Esophagus squamous epithelium (tissue), 5 donors: ENCODE measurements at places on chromosomes 6 and 20.
A peak's percentile ranks its signal among the peaks of the same experiment; 100 is the strongest.

GRCh38 chr6:73579851-73580246 is 59.0 kb upstream of the EEF1A1 start:
- DNase-seq: no peak

- DNase-seq: no peak
Observed at GRCh38 chr6:27532820-27533538, 60.1 kb upstream of the ZNF184 start.

GRCh38 chr6:108793516-108794251 is 54.5 kb upstream of the ARMC2 start:
- DNase-seq: no peak

GRCh38 chr20:59082981-59083380 is 40.4 kb upstream of the PRELID3B start:
- no peak for DNase-seq

- no peak for DNase-seq
Observed at GRCh38 chr6:56604186-56604585, 38.5 kb downstream of the DST start.

DNA sequence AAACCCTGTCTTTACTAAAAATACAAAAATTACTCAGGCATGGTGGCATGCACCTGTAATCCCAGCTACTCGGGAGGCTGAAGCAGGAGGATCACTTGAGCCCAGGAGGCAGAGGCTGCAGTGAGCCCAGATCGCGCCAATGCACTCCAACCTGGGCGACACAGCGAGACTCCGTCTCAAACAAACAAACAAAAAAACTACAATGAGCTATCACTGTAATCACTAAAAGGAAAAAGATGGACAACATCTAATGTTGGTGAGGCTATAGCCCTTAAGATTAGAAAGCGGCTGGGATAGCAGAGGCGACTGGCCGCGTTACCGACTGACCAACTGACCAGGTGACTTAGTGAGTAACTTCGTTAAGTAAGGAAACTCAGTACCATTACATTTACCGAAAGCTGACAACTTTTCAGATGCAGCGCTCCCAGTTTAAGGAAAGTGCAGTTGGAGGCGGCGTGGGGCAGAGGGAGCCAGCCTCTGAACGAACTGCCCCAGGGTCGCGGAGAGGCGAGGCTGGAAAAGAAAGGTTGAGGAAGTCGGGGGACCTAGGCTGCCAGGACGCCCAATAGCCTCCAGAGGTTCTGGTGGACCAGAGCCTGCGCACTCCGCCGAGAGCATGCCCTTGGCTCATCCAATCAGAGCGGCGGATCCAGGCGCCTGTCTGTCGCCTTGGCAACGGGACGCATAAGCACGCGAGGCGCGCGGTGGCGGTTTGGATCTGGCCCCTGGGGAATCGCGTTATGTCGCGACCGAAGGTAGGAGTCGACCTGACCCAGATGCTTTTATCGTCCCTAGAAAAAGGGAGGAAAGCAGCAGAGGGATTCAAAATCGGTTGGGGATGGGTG is 8.9 kb downstream of the TTLL9 start:
- peak; percentile 73 for DNase-seq

- DNase-seq: no peak
Observed at GRCh38 chr20:47361057-47361915, 4.8 kb upstream of the ZMYND8 start.

DNA sequence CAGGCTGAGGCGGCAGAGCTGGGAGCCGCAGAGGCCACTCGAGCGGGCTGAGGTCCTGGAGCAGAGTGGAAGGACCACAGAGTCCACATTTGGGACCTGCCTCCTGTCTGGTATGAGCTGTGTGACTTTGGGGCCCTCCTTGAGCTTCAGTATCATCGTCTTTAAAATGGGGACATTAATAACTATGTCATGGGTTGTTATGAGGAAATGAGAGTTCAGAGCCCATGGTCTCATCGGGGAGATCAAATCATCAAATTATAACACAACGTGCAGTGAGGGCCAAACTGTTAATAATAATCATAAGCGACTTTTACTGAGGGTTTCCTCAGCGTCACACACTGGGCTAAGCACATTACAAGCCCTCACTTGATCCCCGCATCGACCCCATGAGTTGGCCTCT is 49.9 kb upstream of the CCDC167 start:
- no peak for DNase-seq

DNA sequence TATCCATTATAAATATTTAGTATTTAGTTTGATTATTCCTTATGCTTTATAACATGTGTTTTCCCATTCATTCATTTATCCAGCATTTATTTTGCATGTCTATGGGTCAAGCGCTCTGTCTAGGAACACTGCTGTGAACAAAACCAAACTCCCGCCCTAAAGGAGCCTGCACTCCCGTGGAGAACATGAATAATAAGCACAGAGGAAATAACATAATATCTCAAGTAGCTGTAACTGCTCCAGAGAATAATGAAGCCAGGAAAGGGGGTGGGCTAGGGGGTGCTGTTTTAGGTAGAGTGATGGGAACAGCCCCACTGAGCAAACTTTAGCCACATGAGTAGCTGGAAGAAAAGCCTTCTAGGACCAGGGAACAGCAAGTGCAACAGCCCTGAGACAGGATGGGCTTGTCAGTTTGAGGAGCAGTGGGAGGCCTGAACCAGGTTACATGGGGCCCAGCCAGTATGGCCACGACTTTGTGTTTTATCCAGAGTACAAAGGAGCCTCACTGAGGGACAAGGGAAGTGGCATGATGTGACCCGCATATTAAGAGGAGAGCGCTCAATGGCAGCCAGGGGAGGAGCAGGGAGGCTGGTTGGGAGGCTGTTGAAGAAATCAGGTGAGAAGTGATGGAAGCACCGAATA is 24.4 kb upstream of the PRND start:
- DNase-seq: no peak
